ENCODE measurements at places on chromosomes 3 and 15.

DNA sequence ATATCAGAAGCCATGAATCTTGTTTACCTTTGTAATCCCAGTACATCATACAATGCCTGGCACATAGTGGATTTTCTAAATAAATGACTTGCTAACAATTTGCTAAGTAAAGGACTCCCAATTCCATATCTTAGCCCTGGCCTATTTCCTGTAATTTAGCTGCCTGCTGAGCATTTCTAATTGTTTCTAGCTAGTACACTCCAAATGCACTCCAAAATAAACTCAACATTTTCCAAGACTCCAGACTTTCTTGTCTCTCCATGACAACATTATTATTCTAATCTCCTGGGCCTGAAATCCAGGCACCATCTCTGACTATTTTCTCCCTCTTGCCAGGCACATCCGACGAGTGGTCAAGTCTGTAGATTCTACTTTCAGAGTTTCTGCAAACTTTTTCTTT, 773.5 kb downstream of the SQOR start:
- DNase-seq, result no peak

DNA sequence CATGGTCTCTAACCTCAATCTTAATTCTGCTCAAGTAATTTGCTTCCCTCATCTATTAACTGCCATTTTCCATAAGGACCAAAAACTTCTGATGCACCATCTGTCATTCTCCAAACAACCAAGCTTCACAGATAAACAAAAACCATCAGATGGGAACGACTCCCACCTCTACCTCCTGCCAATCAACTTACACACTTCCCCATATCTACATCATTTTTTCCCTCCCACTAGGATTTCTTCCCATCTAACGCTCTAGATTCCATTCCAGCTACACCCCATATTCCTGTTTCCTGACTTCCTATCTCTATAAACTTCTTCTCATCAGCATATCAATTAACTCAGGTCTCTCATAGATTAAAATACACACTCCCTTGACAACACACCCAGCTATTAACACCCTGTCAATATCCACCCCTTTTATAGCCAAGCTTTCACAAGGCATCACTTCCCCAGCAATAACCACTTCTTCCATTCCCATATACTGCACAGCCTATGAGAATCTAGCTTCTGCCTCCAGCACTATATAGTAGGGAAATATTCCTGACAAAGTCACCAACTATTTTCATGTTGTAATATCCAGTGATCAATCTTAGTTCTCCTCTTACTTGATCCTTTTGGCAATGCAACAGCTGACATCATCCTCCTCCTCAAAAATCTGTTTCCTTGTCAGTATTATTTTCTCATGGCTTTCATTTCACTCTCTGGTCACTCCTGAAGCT, 39.2 kb downstream of the SNX4 start:
- DNase-seq, result peak; percentile 8

DNA sequence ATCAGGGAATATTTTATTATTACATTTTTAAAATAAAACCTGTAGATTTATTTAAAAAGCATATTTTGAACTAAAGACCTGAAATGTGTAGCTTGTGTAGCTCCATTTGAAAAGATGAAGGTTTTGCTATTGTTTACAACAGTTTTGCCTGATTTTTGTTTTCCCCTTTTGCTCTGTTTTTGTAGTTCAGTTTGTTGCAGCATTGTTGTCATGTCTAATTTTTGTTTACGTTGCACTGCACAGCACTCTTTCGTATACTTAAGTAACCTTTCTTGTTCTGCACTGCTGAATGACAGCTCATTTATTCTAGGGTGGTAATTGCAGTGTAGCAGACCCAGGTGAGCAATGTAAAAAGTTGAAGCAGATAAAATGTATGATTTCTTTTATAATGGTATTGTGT, 435.8 kb downstream of the LPP start:
- DNase-seq, result no peak

GRCh38 chr3:127254730-127255129, 33.1 kb downstream of the PRR20G start:
- DNase-seq, result peak; percentile 25

DNA sequence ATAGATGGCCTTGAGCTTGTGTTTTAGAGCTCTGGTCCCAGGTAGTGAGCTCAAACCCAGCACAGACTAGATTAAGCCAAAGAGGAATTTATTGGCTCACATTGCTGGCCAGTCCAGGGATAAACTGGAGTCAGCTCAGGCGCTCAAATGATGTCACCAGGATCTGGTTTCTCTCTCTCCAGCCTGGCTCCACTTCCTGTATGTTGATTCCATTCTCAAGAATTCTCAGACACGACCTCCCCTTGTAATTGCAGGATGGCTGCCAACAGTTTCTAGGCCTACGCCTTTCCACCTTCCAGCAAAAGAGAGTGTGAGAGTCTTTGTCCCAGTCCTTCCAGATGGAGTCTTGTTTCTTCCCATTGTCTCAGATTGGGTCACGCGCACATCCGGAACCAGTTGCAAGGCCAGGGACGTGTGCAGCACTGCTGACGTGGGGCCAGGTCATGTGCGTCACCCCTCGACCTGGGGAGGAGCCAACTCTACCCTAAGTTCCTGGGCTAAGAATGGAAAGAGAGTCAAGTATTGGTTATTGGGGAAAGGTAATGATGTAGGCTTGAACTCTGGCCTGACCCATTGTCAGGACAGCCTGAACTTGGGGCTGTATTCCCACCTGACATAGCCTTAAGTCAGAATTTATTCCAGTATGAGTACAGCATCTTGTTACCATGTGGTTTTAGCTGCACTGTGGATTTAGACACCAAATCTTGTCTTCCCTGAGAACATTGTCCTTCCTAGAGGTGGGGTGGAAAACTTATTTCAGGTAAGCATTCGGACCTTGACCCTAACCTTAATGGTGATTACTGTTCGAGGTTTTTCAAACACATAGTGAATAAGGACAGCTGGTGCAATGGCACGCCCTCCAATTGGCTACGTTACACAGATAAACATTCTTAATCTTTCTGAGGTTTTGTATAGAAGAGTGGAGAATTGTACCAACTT, 31.6 kb downstream of the CACNA1D start:
- DNase-seq, result no peak

DNA sequence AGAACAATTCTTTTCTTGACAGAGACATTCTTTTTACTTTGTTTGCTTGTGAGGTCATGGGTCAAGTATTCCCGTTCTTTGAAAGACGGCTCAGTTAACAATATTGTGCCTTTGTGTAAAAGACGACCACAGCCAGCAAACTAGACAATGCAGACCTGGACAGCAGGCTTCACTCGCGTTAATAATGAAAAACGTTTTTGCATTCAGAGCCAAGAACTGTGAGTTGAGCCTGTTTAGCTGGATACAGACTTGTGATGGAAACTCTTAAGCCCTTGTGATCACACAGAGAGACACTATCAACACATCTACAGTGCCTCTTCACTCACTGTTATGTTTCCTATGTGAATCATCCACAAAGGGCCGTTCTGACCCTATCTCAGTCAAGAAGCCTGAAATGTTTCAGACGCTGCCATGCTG, 37.3 kb upstream of the CMTM7 start:
- no peak for DNase-seq

DNA sequence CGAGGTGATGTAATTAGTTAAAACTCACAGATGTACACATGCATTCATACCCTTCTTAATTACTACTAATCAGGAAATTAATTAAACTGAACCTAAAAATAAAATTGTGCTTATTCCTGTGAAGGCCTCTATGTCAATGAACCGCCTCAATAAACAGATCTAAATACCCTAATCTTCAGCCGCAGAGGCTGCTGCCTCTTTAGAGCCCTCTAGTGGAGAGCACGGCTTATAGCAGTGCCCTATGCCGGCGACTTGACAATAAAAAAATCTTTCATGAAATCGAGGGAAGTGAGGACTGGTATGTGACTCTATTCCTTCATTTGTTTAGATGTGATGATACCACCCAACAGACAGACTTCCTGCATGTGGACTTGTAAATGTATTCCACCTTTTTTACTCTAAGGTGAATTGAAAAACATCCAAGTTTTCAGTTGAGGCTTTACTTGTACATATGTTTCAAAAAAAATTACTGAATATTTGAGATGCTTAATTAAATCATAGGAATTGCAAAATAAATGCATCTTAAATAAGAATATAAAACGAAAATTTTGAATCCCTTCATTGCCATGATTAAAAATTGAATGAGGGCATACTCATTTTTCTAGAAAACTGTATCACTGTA, 8.3 kb upstream of the EPHA3 start:
- DNase-seq, result peak; percentile 19

DNA sequence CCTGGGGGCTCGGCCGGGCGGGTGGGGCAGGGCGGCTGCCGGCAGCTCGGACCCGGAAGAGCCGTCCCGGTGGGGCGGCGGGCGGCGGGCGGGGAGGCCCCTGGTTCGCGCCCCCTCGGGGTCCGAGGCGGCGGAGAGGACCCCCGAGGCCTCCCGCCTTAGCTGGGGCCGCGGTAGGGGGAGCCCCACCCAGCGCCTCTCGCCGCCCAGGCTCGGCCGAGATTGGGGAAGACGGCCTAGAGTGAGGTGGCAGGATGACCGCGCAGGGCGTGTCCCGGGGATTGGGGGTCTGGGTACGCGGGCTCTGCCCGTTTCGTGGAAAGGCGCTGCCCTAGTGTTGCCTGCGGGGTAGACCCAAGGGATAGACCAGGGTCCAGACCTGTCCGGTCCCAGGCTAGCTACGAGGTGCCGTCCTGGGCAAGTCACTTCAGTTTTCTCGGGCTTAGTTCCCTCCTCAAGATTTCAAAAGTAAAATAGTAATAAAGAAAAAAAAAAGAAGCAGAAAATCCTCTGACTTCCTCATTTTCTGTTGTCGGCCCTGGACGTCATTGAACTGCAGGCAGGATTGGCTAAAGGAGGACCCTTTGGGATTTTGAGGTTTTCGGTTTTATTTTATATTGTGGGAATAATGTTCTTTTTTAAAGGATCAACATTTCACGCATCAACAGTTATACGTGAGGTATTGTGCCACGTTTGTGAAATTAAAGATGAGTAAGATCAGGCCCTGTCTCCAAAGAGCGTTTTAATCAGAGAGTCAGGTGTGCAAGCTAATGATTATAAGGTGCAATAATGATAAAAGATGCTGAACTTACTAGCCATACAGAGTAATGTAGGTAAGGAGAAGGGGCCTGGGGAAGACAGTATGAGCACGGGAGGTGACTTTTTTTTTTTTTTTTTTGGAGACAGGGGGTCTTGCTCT, 679 bp downstream of the IQGAP1 start:
- no peak for DNase-seq

DNA sequence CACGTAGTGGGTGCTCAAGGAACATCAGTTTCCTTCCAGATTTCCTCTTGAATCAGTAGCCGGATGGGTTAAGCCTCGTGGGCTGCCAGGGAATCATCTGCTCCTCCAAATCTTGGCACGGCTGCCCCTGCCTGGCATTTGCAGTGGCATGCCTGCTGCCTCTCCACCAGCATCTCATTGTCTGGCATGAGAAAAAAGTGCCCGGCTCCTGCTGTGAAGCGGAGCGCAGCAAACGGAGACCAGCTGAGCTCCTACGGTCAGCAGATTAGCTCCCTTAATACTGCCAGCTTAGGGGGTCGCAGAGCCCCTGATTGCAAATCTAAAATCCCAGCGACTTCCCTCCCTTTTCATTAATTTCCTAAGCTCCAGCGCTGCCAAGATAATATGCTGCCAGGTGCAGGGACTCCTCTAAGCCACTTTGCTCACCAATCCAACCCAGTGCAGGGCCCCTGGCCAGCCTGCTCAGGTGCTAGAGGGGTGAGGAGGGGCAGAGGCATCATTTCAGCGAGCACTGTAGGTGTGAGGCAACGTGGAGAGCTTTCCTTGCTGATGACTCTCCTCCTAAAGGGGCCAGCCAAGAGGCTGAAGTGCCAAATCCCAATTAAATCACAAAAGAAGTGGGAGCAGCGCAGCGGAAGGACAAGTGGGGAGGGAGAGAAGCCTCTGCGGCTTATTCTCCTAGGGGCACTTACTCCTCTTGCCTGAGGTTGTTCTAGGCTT, 49.6 kb upstream of the ST8SIA2 start:
- no peak for DNase-seq

GRCh38 chr3:69691860-69692259, 47.4 kb upstream of the MITF start:
- DNase-seq, result no peak

DNA sequence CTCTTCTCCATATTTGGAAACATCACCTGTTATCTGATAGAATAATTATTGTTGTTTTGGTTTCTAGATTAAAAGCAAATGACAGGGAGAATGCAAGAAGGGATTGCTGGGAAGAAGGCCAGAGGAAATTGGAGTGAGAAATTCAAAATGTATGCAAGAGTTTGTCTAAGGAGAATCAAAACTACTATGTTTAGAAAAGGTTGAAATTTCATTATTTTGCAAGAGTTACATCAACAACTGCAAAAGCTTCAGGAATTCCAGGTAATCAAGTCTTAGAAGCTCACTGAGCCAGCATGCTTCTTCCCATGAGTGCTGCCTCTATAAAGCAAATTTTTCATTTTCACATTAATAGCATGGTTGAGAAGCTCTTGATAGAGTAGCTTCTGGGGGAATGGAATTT, 177.2 kb upstream of the GBE1 start:
- DNase-seq, result no peak

- DNase-seq, result peak; percentile 69
Observed at GRCh38 chr3:32177702-32178198, 60.7 kb upstream of the CMTM8 start.

DNA sequence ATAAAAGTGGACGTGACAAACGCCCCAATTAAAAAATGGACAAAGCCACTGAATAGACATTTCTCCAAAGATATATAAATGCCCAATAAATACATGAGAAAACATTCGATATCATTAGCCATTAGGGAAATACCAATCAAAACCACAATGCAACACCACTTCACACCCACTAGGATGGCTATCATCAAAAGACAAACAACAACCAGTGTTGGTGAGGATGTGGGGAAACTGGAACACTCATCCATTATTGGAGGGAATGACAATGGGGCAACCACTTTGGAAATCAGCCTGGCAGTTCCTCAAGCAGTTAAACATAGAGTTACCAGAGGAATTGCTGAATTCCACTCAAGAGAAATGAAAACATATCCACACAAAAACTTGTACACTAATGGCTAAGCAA, 32.4 kb upstream of the FGD5 start:
- DNase-seq, result no peak

- DNase-seq, result no peak
Observed at GRCh38 chr3:74643636-74644035, 29.2 kb upstream of the CNTN3 start.

GRCh38 chr3:71503525-71504249, 79.8 kb downstream of the FOXP1 start:
- DNase-seq, result peak; percentile 28

- no peak for DNase-seq
Observed at GRCh38 chr3:45362161-45362560, 26.2 kb upstream of the LARS2 start.

DNA sequence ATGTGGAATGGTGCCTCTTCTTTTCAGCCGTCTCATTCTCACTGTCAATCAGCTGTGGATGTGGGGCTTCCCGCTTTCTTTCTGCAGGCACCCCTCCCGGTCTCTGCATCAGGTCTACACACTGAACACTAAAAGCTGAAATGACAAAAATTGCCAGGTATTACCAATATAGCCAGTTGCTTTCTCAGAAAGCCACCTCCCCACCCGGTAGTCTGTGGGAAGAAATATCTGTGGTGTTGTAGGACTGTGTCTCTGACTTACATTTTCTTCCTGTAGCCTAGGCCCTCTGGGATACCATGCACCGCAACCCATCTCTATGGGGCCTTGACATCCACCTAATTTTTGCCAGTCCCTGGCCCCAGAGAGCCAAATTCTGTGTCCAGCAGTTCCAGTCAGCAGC, 19.2 kb upstream of the EPHB1 start:
- no peak for DNase-seq

- DNase-seq, result no peak
Observed at GRCh38 chr15:101100593-101101442, 151.0 kb downstream of the CHSY1 start.

- peak; percentile 50 for DNase-seq
Observed at GRCh38 chr3:120908030-120908794, at the start of gene STXBP5L. STXBP5L (plus strand) TSS chr3:120908205; CDS start chr3:120909579, 1,374 bp downstream.

All from HTR-8/SVneo (cell line).